Activated CD8-positive, alpha-beta T cell treated with anti-CD3 and anti-CD28 coated beads, Interleukin-2, amount 10 ng/mL, durations not matched to agents 7 days and 5 days (primary cell): ENCODE measurements at places on chromosomes 1 and 21. TPM values are rescaled to one million over a fixed set of nuclear protein-coding genes. Genes with fewer than 3 reads are reported as not detected.

GRCh38 chr1:151131701-151132334, 14.6 kb downstream of the SEMA6C start:
- H3K27ac ChIP-seq: peak overlapping the region; percentile 68
- H3K27me3 ChIP-seq: peaks cover 3% of the 10 kb centered on the region
- H3K4me3 ChIP-seq: peak overlapping the region; percentile 69
- H3K4me1 ChIP-seq: peaks cover 29% of the 10 kb centered on the region
- peaks cover 4% of the 10 kb centered on the region for H3K36me3 ChIP-seq

DNA sequence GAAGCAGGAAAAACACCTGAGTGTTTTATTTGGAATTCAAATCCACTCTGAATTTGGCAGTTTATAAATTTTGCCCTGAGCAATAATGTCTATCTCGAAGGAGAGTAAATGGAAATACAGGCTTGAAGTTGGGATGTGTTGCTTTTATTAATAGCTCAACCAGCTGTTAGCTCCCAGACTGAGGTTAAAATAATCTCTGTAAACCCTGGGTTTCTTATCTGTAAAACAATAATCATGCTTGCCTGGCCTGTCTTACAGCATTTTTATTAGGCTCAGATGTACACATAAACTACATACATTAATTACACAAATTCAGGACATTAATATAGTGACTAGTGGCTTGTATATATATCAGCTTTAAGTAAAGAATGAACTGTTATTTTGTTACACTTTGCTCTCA, 148.5 kb downstream of the GALNT2 start:
- peaks cover 37% of the 10 kb centered on the region for H3K4me1 ChIP-seq
- no peaks in the 10 kb centered on the region for H3K27me3 ChIP-seq

LRRC8D gene
- 23.9 TPM for total RNA-seq

- H3K4me3 ChIP-seq: no peak overlapping the region
- peaks cover 15% of the 10 kb centered on the region for H3K27me3 ChIP-seq
- H3K4me1 ChIP-seq: peaks cover 28% of the 10 kb centered on the region
- no peak overlapping the region for H3K27ac ChIP-seq
These were observed 2.6 kb upstream of the CREG1 start for GRCh38 chr1:167555971-167556714.

- H3K4me3 ChIP-seq: no peak overlapping the region
- H3K4me1 ChIP-seq: peaks cover 5% of the 10 kb centered on the region
- DNase-seq: no peak
- no peaks in the 10 kb centered on the region for H3K36me3 ChIP-seq
These were observed 22.8 kb downstream of the ERG start for GRCh38 chr21:38475519-38475918.

GRCh38 chr1:217402301-217402700, 228.6 kb downstream of the GPATCH2 start:
- no peaks in the 10 kb centered on the region for H3K27me3 ChIP-seq
- no peak for DNase-seq
- no peak overlapping the region for H3K4me3 ChIP-seq
- no peaks in the 10 kb centered on the region for H3K4me1 ChIP-seq

GRCh38 chr1:226308166-226308722, 720 bp downstream of the LIN9 start:
- peaks cover 12% of the 10 kb centered on the region for H3K27me3 ChIP-seq
- H3K27ac ChIP-seq: peak overlapping the region; percentile 92
- H3K4me1 ChIP-seq: peaks cover 28% of the 10 kb centered on the region
- DNase-seq: peak; percentile 34

- no peak overlapping the region for H3K27ac ChIP-seq
- no peak overlapping the region for H3K4me3 ChIP-seq
- no peaks in the 10 kb centered on the region for H3K4me1 ChIP-seq
- peaks cover 41% of the 10 kb centered on the region for H3K27me3 ChIP-seq
These were observed 73.1 kb downstream of the RUNX3 start for GRCh38 chr1:24856787-24857506.

- H3K4me3 ChIP-seq: no peak overlapping the region
- H3K27me3 ChIP-seq: no peaks in the 10 kb centered on the region
- no peaks in the 10 kb centered on the region for H3K36me3 ChIP-seq
- peaks cover 34% of the 10 kb centered on the region for H3K4me1 ChIP-seq
- DNase-seq: no peak
- no peak overlapping the region for H3K27ac ChIP-seq
These were observed 14.2 kb upstream of the SPOCD1 start for GRCh38 chr1:31830065-31830464.

DNA sequence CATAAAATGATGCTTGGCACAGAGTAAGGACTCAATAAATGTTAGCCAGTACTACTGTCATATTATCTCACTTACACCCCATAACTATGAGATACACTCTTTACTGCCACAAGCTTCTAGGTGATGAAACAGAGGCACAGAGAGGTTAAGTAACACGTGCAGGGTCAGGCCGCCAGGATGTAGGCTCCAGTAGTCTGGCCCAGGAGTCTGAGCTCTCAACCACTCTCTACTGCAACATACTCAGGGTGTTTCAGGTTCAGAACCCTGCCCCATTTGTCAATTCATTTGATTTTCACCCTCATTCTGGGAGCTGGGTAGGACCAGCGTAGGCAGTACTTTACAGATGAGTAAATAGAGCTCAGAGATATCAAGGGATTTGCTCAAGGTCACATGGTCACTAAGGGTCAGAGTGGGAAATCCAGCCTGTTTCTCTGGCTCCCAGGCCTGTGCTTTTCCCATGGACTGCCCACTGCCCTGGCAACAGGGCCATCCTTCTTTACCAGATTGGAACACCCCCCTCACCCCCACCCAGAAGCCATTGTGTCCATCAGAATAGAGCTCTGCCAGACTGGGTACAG, 21.2 kb downstream of the IQGAP3 start:
- no peaks in the 10 kb centered on the region for H3K27me3 ChIP-seq
- no peak overlapping the region for H3K4me3 ChIP-seq
- H3K27ac ChIP-seq: no peak overlapping the region
- H3K4me1 ChIP-seq: peaks cover 5% of the 10 kb centered on the region
- DNase-seq: no peak
- peaks cover 57% of the 10 kb centered on the region for H3K36me3 ChIP-seq

DNA sequence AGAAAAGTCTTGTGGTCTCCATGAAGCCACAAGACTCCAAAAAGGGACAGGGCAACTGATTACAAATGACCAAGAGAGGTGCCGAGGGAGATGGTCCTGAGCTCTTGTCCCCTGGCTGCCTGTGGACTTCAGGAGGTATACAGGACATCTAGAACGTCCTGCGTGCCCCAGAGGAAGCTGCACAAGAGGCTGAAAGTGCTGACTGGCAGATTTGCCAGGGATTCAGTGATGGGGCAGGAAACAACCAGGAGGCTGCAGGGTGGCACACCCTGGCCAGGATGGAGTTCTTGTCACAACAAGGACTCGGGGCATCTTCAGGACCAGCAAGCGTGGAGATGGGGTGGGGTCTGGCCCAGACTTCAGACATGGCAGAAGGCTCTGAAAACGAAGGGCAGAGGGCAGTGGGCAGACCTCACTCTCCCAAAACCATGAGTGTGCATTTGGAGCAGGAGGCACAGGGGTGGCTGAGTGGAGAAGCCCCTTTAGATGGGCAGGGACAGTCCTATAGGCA, 13.4 kb upstream of the PKP1 start:
- no peak for DNase-seq
- H3K27me3 ChIP-seq: peaks cover 12% of the 10 kb centered on the region
- no peak overlapping the region for H3K27ac ChIP-seq
- H3K4me3 ChIP-seq: no peak overlapping the region

DNA sequence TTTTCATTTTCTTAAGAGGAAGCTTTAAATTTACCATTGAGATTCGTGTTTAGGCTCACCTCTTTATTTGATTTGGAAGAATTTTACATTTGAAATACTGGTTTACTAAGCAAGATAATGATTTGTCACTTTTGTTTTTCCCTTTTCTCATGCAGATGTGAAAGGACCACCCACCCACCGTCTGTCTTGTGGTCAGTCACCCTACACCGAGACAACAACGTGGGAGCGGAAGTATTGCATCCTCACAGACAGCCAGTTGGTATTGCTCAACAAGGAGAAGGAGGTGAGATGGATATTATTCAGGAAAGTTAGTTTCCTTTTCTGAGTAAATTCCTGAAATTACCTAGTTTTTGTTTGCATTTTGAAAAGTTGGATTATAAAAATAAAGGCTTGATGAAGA, 189.5 kb downstream of the RASAL2 start:
- H3K36me3 ChIP-seq: no peaks in the 10 kb centered on the region
- no peak overlapping the region for H3K27ac ChIP-seq
- no peaks in the 10 kb centered on the region for H3K4me1 ChIP-seq
- DNase-seq: no peak
- H3K4me3 ChIP-seq: no peak overlapping the region
